COR-L47 (cell line): ENCODE measurements at places on chromosomes 1 and 21.

DNA sequence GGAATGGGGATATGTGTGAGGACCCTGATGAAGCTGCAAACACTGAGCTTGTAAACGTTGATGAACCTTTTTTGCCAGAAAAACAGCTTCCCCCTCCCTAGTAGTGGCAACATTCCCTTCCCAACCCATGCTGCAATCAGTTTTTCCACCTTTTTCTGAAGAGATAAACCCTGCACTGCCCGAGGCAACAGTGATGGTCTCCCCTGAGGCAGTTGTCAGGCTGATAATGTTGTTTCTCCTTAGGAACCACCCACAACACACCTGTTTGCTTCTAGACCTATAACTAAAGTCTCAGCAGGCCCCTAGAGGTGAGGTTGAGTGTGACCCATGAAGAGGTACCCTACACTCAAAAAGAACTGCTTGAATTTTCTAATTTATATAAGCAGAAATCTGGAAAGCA, 922.4 kb upstream of the ADGRL4 start:
- DNase-seq = no peak

DNA sequence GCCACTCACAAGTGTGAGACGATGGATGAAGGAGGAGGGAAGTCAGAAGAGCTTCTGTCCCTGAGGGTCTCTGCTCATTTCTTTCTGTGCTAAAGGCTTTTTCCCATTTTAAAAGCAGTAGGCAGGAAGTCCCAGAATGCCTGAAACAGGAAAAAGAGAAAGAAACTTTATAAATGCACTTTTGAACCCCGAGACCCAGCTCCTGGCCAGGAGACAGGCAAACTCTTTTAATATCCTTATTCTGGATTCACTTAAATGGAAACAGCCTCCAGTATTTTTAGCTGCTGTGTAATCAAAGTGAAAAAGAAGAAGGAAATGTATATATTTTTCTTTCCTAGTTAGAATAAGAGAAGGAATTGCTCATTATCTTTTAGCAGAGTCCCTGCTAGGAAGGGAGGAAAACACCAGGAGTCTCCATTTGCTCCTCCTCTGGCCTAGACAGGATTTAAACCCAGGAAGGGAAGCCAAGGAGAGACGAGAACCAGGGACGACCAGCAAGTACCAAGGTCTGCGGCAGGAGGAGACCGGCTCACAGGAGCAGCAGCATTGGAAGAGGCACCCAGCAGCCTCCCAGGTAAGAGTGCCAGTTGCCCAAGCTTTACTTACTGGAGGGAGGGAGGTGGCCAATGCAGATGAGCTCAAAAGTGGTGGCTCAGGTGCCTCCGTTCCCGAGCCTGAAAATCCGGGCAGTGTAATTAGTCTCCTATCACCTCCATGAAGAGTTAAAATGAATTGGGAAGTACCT, at the start of gene TNN:
TSS of gene TNN (plus strand) at position 472 of the 745 bp plus-strand sequence. CDS start 9,586 bp downstream, outside the sequence.
- no peak for DNase-seq

DNA sequence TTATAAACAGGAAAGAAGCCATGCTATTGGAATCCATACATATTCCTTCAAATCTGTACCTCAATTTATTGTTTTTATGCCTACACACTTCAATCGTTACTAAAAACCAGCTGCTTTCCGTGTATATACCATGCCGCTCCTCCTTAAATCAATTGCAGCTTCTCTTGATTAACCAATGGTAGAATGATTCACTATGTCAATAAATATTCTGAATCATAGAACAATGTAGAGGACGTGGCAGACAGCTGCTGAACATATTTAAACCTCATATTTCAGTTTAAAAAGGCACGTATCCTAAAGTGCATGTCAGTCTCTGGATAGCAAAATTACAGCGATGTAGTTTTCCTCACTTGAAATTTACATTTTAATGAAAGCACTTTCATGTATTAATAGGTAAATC, 100.4 kb downstream of the MRPL39 start:
- DNase-seq = no peak

GRCh38 chr1:235776396-235776795, 90.3 kb downstream of the LYST start:
- DNase-seq = no peak

DNA sequence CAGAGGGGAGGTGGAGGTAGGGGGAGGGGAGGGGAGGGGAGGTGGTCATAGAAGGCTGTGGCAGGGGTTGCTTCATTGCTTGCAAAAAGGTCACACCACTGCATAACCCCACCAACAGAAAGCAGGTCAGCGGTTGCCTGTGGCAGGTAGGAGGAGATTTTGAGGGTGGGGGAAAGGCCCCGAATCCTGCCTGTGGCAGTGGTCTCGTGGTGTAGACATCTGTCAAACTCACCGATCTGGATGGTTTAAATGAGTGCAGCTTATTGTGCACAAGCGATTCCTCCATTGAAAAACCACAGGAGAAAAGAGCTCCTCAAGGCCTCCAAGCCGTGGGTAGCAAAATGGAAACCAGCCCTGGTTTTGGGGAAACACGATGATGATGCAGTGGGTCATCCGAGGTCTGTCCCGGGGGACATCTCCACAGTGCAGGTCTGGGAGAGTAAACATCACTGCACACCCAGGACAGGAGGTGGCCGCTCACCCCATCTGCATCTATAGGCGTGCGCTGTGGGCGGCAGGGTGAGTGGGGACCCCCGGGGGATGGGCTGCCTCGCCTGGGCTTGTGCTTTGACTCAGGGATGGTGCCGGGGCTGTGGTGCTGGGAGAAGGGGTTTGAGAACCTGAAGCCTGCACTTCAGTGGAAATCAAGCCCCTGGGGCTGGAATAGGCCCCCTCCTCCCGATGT, 112.3 kb downstream of the CRYAA start:
- DNase-seq = no peak

- DNase-seq = no peak
Observed at GRCh38 chr1:217135987-217136894, 413.0 kb upstream of the ESRRG start.

DNA sequence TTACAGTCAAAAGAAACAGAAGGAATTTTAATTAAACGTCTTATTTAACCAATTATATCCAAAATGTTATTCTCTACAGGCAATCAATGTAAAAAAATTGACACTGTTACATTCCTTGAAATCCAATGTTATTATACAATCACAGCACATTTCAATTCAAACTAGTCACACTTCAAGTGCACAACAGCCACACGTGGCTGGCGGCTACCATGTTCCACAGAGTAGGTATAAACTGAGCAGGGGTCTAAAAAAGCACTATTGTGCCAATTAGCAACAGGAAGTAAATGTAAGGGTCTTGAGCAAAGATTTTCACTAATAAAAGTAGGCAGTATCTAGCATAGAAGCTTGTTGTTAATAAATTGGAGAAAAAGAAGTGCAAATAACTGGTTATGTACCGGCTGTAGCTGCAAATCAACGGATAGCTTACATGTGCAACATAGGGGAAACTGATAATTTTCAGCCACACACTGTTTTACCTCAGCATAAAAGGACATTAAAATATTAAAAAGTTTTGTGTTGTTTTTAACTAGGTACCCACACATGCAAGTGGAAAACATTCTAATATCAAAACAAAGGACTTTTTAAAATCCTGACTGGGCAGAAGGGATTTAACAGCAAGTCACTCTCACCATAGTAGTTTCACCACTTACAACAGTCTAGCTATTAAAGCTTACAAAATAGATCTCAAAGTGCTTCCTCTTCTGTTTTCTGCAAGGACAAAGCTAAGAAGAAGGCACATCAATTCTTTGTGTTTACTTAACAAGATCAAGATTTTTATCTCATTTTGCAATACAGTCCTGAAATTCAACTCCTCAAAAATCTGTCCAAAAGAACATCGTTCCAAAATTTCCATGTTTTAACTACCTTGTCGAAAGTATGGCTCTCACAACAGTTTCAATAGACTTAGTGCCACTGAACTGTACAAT, 2.5 kb downstream of the CSDE1 start:
- DNase-seq = no peak

- DNase-seq = no peak
Observed at GRCh38 chr21:34908419-34909055, 140.6 kb downstream of the RUNX1 start.

DNA sequence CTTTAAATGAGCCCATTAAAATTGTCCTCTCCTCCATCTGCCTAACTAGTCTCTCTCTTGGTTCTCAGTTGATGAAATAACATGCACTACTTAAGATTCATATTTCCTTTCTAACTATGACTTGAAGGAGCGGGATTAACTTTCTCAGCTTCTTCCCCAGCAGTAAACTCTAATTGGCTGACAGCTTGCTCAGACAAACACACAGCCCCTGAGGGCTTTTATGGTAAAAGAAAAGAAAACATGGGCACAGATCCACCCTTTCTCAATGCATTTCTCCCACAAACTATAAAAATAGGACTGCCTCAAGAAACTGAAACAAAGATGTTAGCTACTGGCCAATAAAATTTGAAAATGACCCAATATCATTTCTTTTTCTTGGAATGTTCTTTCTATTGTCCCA, 703.1 kb downstream of the ADGRL2 start:
- DNase-seq = no peak

GRCh38 chr1:38964140-38964548, 22.5 kb upstream of the RHBDL2 start:
- no peak for DNase-seq

GRCh38 chr1:58971629-58972140, 187.8 kb upstream of the JUN start:
- DNase-seq = no peak

- DNase-seq = no peak
Observed at GRCh38 chr1:73537400-73537799, 660.6 kb downstream of the LRRIQ3 start.

GRCh38 chr1:24643363-24644099, 429 bp downstream of the SRRM1 start:
- no peak for DNase-seq

- no peak for DNase-seq
Observed at GRCh38 chr1:193060938-193061337, 1.5 kb downstream of the RO60 start.

DNA sequence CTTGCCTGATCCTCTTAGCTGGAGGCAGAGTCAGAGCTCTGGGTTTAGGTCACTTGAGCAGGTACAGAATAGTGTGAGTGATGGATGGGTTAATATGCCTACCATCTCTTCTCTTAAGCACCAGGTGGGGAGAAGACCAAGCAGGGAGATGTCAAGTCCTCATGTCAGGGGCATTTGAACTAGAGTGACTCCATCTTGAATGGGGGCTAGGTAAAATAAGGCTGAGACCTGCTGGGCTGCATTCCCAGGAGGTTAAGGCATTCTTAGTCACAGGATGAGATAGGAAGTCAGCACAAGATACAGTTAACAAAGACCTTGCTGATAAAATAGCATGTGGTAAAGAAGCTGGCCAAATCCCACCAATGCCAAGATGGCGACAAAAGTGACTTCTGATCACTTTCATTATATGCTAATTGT, 77.4 kb upstream of the BTG3 start:
- DNase-seq = no peak

DNA sequence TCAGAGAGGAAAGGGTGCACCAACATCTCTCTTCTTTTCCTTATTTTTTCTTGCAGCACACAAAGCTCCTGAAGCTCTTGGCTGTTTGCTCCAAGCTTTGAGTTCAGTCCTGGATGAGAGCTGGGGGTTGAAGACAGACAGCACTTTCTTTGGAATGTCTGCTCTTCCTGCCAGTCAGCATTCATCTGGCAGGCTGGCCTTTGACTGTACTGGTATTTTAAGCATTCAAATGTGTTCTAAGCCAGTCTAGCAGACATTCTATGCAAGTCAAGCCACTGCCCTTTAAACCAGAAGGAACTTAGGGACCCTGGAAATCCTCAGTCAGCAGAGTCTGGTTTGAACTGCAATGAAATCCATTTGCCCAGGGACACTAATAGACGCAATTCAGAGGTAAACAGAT, 45.0 kb downstream of the XCL1 start:
- no peak for DNase-seq

DNA sequence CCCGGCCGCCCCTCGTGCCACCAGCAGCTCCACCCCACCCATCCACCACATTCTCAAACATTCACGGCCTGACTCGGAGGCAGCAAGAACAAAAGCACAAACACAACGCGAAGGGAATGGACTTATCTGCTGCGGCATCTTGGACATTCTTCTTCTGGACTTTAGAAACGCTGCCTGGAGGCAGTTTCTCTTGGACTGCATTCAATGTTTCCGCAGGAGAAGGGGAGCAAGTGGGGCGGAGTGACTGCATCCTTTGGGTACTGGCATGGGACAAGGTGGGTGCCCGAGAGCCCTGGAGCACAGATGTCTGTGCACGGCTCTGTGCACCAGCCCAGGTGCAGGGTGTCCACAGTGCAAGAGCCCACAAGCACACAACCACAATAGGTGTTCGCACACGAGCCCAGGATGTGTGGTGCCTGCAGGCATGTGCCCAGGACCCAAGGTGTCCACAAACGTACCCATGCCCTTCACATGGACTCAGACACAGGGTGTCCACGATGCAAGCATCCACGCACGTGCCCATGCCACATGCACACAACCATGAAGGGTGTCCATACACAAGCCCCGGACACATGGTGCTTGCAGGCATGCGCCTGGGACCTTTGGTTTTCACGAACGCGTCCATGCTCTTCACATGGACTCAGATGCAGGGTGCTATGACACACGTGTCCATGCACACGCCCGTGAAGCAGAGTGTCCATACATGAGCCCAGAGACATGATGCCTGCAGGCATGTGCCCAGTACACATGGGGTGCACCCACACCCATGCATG, 53.6 kb downstream of the WNT9A start:
- no peak for DNase-seq

GRCh38 chr1:40155910-40156309, 5.3 kb upstream of the RLF start:
- no peak for DNase-seq

GRCh38 chr1:241716915-241717656, 65.0 kb downstream of the WDR64 start:
- DNase-seq = no peak

- no peak for DNase-seq
Observed at GRCh38 chr21:44941567-44941966, 1.7 kb downstream of the SLX9 start.

- DNase-seq = no peak
Observed at GRCh38 chr1:40422630-40423263, 27.5 kb upstream of the ZFP69B start.
